ENCODE measurements at places on chromosomes 5 and 9.

- DNase-seq, result peak; percentile 74
These were observed 725 bp upstream of the NIPBL start for GRCh38 chr5:36875790-36876298.

DNA sequence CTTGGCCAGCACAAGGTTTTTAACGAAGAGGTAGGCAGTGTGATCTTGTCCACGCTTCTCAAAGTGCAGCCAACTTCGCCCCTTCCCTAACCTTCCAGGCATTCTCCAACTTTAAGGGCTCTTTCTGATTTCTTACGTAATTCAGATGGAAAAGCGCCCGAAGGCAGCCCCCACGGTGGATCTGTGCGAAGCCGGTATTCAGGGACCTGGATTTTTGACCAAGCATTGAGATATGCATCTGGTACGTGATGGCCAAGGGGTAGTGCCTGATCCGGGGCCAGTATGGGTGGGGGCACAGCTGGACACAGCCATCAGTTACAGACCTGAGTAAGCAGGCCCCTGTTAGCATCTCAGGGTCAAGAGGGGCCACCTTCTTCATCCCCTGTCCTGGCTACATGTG is 80.0 kb downstream of the AMBP start:
- no peak for DNase-seq

- DNase-seq, result no peak
These were observed 1534.7 kb downstream of the EFNA5 start for GRCh38 chr5:106136061-106136460.

GRCh38 chr5:103487218-103487617 is 75.4 kb downstream of the NUDT12 start:
- DNase-seq, result peak; percentile 83

DNA sequence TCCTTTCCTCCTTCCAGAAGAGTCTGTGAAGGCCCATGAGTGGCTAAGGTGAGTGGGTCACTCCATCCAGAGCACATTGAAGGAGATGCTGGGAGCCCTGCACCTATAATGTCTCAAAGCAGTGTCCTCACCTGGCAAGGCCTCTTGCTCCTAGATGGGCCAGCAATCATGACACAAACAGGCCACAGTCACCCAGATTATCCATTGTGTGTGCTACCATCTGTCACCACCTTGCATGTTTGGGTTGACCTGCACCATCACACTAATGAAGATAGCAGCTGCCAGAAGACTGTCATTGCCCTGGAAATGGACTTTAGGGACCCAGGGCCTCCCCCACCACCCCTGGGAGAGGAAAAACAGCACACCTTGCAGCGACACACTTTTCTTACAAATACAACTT is 69.6 kb downstream of the GABBR2 start:
- no peak for DNase-seq

DNA sequence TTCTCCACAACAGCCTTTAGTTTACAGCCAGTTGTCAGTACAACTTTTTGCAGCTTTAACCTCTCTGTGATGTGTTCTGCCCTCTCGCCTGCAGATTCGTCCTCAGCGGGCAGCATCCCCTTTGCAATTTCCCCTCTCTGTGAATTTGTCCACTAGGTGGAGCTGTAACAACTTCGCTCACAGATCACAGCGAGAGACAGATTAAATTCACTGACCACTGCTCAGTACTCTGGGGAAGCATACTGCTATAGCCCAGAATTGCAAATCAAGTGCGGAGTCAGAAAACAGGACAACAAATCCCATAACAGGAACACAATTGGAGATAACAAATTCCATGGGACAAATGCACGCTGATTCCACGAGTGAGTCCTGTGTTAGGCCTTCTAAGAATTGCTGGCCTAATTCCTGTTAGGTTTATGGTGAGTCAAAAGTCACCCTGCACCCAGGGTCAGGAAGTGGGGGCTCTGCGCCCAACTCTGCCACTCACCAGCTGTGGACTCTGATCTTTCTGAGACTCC is 2124.9 kb downstream of the MAT2B start:
- peak; percentile 83 for DNase-seq

DNA sequence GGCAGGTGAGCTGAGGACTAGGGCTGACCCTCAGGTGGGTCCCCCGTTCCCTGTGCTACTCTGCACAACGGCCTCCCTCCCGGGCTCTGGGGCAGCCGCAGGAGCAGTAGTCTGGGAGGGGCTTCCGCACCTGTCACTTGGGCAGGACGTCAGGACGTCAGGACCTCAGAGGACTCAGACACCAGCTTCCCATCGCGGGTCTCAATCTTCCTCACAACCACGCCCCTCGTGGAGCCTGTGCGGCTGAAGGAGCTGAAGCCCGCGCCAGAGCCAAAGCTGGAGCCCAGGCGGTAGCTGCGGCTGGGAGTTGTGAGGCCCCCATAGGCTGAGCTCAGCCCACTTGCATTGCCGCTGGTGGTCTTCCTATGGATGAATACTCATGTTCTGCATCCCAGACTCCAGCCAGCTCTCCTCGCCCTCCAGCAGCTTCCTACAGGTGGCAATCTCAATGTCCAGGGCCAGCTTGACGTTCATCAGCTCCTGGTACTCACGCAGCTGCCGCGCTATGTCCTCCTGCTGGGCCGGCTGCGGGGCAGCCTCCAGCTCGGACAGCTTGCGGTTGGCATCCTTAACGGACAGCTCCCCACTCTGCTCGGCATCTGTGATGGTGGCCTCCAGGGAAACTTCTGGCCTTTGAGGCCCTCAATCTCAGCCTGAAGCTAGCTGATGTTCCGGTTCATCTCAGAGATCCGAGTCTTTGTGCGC is 381.4 kb upstream of the RGMB start:
- DNase-seq, result no peak

DNA sequence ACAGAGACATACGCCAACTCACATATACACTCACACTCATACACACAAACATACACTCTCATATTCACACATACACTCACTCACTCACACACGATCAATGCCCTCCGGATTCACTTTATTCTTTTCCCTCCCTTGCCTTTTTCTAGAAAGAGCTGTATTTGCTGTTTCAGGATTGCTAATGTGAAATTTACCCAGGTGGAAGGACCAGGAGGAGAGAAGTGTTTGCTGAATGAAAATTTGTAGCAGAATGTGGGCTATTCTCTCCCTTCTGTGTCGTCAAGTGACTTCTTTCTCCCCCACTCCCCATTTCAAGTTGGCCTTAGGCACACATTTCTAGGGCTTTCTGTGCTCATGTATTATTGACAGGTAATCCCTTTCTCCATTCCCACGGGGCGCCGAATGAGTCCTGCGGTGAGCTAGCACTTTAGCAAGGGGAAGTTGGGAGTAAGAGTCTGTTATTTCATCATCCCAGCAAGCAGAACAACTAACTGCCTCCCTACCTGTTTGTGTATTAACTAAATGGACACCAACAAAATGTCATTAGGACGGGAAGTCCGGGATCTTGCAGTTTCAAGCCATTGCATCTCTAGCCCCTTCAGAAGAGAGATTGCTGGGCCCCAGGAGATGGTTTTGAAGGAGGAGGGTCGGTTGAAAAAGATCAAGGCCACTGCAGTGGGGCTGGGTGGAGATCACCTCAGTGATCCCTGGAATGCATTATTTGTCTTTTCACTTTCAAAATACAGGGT is 97.1 kb upstream of the TAF11L2 start:
- DNase-seq, result no peak

DNA sequence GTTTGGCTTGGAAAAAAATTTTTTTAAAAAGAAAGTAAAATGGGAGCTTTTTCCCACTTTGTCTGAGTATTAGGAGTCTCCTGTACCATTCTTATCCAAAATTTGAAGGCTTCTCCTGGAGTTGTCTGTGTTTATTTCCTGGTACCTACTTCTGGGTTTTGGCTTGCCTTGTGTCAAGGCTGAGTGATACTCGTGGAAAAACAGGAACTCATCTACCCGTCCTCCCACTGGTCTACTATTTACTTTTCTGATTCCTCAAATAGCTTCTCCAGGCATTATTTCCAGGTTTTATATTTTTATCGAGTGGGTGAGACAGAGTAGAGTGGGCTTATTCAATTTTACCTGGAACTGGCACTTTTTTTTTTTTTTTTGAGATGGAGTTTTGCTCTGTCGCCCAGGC is 99.4 kb downstream of the RMI1 start:
- no peak for DNase-seq

DNA sequence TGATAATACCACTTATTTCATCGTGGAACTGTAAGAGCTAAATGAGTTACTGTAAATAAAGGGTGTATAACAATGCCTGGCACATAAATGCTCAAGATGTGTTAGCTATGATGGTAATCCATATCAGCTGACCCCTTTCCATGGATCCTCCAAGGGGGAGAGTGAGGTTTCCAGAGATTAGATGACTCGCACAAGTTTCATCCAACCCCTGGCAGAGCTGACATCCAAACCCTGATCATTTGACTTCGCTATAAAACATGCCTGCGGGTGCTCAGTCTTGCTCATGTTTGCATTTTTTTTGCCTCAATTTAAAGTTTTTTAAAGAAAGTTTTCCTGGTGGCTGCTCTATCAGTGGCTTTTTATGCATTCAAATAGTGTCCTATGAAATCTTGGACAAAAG is 145.7 kb upstream of the SMIM23 start:
- no peak for DNase-seq

DNA sequence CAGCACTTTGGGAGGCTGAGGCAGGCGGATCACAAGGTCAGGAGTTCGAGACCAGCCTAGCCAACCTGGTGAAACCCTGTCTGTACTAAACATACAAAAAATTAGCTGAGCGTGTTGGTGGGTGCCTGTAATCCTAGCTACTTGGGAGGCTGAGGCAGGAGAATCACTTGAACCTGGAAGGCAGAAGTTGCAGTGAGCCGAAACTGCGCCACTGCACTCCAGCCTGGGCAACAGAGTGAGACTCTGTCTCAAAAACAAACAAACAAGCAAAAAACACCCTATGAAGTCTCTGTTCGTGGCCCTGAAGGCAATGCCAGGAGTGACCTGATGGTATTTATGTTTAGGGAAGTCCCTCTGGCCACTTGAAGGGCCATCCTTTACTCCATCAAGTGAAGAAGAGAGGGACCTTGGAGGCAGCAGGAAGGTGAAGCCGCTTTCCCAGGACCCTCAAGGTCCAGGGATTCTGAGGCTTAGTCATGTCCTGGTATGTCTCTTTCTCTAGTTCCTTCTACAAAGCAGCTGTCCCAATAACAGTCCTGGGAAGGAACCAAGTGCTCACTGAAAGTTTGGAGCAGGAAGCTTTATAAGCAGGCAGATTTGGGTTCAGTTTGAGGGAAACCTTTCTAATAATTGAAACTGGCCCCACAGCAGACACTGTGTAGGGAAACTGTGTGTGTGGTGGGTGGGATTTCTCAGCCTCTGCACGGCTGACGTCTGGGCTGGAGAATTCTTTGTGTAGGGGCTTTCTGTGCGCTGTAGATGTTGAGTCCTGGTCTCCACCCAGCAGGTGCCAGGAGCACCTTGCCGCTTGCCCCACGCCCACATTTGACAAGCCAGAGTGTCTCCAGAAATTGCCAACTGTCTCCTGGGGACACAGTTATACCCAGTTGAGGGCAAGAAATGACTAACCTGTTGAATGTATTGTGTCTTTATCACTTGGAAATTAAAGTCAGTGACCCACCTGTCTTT is 12.5 kb downstream of the PHF2 start:
- DNase-seq, result no peak

DNA sequence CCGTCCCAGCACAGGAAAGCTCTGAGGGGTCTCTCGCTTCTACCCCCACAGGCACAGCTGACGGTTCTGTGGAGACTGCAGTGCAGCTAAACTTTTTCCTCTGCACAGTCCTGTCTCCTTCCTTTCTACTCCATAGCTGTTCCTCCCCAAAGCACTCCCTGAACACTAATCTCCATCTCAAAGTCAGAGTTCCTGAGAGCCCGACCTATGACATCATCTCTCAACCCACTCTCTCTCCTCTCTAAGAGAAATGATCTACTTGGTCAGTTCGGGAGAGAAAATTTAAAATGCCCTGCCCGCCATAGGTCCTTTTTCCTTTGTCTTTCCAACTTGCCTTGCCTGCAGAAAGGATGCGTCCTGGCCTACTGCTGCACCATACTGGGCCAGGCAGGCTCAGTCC is 90.6 kb downstream of the FANCC start:
- DNase-seq, result no peak

DNA sequence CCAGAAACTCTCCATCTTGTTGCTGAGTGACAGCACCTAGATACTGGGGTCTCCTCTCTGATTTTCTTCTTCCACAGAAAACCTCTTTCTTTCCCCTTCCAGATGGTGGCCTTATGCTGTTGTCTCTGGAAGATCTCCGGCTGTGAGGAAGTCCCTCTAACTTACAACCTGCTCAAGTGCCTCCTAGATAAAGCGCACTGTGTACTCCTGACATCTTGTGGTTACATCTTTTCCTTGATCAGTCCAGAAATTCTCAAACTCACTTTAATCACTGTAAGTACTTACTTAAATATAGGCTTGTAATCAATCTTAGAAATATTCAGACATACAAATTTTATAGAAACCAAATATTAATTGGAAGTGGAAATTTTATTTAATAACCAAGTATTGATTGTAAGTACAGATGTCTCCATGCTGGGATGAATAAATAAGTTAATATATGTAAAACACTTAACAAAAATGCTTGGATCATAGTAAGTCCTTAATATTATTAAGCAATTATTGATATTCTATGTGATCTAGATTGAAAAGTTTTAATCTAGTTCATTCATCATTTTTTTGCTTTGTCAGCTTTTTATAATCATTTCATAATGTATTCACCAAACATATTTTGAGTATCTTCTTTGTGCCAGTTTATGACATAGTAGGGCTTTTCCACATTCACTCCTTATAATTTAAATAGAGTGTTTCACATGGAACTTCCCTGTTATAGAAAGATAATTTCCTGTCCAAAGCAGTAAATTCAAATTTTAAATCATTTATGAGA is 1381.4 kb upstream of the CDH6 start:
- no peak for DNase-seq

DNA sequence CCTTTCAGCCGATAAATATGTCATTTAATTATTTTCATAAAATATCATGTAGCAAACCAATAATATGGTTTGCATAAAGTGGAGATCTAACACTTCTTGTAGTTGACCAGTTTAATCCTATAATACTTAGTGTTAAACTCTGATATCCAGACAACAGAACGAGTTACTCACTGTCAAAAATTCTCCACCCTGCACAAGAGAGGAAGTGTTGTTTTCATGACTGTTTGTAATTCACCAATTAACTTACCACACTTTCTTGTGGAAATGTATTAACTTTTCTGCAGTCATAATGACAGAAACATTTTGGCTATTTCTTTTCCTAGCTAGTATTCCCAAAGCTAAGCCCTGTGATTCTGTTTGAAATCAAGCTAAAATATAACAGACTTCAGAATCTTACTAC is 555.3 kb upstream of the FTMT start:
- DNase-seq, result no peak

GRCh38 chr9:90808398-90808797 is 6.8 kb downstream of the SYK start:
- DNase-seq, result no peak

- DNase-seq, result no peak
These were observed 18.6 kb downstream of the ADAMTSL2 start for GRCh38 chr9:133553123-133553522.

DNA sequence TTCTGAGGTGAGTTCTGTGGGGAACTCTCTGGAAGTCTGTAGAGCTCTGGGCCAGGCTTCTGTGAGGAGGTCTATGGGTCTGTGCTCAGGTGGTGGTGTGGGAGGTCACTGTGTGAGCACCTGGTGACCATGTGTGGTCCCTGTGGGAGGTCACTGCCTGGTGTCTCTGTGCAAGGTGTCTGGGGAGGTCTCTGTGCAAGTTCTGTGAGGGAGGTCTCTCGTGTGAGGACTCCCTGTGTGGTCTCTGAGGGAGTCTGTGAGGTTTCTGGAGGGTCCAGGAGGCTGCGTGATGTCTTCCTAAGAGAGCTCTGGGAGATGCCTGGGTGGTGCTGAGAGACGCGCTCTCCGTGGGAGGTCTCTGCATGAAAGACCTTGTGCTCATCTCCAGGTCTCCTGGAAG is 6.0 kb upstream of the SPATA31E1 start:
- no peak for DNase-seq

All from SK-N-DZ (cell line).